AG04449 (cell line): ENCODE measurements at places on chromosomes 2 and 18.

DNA sequence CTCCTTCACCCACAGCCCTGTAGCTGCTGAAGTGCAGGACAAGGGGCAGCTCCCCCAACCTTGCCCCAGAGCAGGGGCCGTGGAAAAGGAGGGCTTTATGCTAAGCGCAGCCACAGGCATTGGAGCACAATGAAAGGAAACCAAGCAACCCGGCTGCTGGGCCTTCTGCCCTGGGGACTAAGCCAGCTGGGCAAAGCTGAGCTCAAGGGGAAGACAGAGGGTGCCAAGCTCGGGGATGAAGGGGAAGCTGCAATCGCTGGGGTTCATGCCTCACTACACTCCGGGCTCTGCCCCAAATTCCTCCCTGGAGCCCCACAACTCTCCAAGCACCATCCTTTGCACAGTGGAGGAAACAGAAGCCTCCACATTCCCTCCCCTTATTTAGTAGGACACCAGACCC, 12.4 kb downstream of the SFXN5 start:
- DNase-seq, result no peak

- no peak for DNase-seq
Measured at GRCh38 chr18:26489881-26490280, 58.5 kb downstream of the KCTD1 start.

DNA sequence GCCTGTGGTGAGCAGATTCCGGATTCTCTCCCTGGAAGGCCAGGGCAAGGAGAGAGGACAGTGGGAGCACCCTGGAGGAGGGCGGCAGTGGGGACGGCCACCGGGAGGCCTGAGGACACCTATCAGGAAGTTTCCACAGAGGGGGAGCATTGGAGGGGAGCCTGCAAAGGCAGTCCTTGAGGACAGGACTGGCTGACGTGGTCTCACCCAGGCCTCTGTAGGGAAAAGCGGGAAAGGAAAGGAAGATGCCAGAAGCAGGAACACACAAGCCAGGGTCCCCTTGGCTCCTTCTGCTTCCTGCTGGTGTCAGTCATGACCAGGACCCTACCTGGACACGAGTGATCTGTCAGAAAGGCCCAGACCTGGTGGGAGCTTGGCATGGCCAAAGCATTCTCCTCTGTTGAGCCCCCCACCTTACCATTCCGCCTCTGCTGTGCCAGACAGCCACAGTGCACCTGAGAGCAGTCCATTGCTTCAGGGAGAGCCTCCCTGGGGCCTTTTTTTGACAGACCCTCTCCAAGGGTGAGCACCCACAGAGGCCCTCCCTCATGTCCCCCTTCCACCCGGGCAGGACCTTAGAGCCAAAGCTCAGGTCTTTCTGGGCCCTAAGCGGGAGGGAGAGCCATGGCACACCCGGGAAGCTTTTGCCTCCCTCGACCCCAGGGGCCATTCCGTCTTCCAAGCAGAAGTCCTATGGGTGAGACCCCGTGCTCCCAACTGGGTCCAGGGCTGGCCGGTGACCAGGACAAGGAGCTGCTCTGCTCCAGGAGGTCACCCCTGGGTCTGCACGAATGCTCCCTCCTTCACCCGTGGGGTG, 333.1 kb downstream of the DYSF start:
- no peak for DNase-seq

DNA sequence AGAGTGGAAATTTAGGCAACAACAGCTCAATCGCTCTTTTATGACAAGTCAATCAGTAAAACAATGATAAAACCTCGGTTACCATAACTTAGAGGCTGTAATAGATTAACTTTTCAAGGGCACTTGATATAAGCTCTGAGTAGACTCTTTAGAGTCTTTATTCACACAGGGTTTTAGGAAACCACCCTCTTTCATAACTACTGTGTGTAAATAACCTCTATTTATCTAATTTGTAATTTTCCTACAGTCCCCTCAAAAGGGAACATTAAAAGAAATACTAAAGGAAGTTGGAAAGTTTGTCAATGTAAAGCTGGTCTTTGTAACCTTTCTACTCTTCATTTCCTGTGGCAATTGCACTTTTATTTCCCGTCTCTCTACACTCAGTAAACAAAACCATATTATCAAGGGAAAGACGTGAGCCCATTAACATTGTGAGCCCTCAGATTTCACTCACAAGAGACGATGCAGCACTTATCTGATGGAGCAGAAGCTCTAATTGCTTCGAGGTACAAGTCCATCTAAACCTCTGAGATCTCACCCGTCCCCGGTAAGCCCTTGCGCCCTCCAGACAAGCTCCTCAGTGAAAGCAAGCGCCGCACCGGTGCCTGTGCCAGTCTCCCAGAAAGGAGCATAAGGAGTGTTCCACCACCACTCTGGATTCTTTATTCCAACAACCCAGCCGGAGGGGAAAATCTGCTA, 1.1 kb upstream of the HOXD1 start:
- no peak for DNase-seq
